ENCODE measurements at places on chromosomes 4 and X.

- no peak for DNase-seq
Measured at GRCh38 chr4:70815370-70815769, 24.3 kb downstream of the GRSF1 start.

DNA sequence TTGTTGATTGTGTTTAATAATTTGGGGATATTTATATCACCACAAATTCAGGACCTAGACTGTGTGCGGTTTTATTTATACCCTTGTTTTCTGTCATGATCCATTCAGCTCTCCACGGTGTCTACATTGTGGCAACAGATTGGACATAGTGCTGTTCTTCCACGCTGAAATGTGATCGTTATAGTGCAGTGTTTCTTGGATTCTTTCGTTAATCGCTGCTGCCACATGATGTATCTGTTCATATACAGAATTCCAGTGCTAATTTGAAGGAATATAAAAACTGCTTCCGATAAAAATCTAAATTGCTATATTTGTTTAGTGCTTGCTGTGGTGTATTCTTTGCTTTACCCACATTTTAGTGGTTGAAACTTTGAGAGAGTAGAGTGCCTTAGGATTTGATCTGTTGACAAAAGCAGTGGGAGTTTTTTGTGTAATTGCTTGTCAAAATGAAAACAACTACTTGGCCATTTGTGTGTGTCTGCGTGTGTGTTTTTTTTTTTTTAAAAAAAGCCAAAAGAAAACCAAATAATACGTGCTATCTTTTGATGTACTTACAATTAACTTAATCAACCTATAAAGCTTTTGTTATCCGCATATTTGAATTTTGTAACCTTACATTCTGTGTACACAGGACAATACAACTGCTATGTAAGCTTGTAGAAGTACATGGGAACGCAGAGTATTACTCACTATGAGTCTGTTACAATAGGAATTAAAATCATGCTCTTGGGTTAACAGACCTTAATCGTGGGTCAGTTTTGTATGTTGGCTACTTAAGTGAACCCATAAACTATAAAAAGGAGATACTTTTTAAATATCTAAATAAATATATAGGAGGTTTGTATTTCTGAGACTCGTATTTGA, 353.3 kb downstream of the ARHGAP24 start:
- no peak for DNase-seq

- DNase-seq = no peak
Measured at GRCh38 chr4:81343536-81343935, 128.2 kb downstream of the RASGEF1B start.

DNA sequence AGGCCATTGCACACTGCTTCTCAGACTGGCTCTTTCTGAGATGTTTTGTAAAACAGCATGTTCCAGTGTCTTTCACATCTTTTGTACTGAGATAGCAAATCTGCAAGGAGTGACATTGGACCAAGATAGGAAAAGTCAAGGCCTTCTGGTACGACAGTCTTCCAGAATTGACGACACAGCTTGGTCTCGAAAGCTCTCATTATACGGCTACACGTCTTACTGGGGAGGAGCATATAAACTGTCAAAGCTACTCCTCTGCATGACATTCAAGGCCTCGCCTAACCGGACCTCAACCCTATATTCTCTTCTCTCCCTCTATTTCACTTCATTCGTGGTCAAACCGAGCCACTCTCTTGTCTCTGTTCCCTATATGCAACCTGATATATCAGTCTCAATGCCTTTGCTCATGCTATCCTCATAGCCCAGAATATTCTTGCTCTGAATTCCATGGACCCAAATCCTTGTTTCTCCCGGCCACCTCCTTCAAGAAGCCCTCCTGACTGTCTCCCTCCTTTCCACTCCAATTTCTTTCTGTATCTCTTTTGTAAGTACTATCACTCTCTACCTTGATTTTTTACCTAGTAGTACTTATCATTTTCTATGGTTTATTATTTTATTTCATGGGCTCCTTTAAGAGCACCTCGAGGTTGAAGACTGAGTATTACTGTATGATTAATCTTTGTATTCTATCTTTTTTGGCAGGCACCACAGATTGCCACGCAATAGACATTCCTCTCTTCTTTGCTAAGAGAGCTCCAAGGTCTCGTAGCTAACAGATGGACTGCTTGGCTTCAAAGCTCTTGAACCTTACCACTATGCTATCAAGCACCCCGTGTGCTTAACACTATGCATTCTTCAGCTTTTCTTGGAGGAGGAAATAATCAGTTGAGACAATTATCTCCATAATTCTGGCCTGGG, 35.1 kb downstream of the RBM47 start:
- no peak for DNase-seq

GRCh38 chrX:152926923-152927322, 29.1 kb downstream of the ZNF185 start:
- DNase-seq = no peak

GRCh38 chr4:146415829-146416228, 105.9 kb downstream of the SLC10A7 start:
- DNase-seq = no peak

- DNase-seq = no peak
Measured at GRCh38 chr4:55124322-55125076, 896 bp downstream of the KDR start.

GRCh38 chr4:33837043-33837838, 2407.1 kb downstream of the ARAP2 start:
- DNase-seq = no peak

- DNase-seq = no peak
Measured at GRCh38 chr4:60544981-60545380, 655.1 kb upstream of the ADGRL3 start.
